ENCODE measurements at places on chromosomes 2 and 18.

DNA sequence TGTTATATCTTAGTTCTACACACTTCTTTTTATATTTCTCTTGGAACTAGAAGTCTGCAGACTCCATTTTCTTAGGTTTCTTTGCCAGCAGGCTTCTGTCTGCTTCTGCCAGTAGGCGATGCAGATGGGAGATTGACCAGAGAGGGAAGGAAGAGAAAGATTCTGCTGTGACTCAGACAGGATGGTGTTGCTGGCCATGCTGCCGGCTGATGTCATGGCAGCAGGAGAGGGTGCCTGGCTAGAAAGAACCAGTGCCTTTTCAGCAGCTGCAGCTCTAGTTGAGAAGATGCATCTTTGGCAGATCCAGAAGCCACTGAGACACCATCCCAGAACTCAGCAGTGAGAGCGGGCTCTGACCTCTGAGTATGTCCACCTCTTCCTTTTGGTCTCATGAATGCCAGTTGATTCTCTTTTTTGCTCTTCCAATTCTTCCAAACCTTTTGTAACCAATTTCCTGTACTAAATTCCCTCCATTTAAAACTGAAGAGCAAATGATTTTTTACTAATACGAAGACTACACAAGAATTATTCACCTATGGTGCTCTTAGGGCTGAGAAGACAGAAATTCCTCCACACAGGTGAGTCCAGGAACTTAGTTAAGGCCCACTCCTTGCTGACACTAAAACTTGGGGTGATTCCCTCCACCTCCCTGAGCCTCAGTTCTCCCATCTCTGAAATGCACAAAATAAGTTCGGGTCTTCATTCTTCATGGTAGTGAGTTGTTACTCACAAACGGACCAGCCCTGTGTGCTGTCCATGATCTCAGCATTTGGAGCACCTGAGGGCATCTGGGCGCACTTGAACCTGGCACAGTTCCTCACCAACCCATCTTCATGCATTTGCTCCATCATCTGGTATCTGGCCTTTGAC lies 200.7 kb downstream of the MYCN start:
- DNase-seq, result no peak

GRCh38 chr18:73009691-73010090 lies 141.9 kb upstream of the NETO1 start:
- no peak for DNase-seq

DNA sequence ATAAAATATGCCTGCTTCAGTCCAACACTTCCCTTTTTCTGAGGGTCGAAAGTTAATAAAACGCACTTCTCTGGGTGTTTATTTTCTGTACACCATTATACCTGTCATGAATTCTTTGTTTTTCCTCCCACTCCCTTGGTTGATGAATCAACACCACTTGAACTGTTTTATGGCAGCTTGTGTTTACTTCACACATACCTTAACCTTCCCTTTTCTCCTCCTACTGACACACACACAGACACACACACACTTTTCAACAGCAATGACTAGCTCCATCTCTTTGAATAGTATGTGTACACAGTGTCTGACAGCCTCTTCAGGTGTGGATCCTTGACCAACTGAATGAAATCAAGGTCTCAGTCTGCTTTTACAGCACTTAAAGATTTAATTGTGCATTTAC lies 91.3 kb downstream of the SATB2 start:
- no peak for DNase-seq

DNA sequence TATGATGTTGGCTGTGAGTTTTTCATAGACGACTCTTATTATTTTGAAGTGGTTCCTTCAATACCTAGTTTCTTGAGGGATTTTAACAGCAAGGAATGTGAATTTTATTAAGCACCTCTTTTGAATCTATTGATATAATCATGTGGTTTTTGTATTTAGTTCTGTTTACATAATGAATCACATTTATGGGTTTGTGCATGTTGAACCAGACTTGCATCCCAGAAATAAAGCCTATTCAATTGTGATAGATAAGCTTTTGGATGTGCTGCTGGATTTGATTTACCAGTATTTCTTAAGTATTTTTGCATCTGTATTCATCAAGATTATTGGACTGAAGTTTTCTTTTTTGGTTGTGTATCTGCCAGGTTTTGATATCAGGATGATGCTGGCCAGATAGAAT lies 131.6 kb upstream of the SCN7A start:
- no peak for DNase-seq

DNA sequence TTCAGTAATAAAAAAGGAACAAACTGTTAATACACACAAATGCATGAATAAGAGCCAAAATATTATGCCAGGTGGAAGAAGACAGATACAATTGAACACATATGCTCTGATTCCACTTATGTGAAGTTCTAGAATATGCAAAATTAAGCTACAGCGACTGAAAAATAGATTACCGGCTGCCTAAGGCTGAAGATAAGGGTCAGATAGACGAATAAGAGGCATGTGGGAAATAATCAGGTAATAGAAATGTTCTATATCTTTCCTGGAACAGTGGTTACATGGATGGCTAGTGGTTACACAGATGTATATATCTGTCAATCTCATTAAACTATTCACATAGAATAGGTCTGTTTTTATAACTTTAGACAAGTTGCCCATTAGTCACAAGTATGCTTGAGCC lies 51.9 kb upstream of the REG3G start:
- DNase-seq, result no peak

DNA sequence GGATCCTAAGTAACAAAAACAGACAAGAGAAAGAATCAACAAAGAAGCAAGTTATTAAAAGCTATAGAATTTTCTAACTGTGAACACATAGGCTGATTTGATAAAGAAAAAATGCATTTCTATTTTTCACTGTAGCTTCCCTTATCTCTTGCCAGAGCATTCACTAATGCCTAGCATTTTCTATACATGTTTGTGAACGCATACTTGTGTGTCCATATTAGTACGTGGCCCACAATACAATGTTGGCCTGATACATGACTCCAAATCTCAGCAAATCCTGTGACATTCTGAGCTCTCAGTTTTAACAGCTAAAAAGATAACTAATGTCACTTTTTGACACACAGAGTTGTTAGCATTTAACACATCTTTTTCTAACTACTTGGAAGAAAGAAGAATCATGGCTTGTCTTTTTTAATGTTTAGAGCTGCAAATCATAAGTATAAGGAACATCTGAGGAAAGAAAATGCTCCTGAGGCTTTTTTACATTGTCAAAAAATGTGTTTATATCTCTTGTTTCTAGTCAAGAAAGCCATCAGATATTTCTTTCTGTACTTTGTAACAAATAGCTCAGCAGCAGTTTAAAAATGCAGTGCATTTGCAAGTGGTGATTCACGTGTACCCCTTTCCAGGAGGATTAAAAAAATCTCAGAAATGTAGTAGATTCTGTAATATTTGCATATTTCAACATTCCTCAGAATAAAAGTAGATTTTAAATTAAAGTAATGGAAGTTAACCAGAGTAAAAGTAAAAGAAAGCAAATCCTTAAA lies 1646.8 kb upstream of the TMEFF2 start:
- DNase-seq, result no peak

DNA sequence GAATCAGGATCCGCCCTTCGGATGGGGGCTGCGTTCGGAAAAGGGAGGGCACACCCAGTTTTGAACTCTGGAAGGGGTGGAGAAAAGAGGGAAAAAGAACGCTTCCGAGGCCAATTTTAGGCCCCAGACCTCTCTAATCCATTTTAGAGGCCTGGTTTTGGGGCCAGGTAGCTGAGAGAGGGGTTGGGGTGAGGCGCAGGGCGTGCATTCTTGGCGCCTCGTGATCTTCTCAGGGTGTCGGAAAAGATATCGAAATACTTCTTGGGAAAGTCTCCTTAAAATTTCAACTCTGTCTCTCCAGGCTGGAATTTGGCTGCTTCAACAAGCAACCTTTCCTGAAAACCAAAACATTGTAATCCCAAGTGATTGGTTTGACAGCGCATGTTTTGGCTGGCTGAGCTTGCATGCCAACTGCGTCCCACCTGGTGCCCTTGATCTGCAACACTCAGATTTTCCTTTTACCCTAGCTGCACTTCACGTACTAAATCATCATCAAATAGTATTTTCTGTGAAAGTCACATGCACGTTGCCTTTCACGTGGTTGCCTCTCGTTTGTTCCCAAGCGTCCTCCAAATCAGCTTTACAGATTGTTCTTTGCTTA lies 864 bp upstream of the XPO1 start:
- peak; percentile 47 for DNase-seq

DNA sequence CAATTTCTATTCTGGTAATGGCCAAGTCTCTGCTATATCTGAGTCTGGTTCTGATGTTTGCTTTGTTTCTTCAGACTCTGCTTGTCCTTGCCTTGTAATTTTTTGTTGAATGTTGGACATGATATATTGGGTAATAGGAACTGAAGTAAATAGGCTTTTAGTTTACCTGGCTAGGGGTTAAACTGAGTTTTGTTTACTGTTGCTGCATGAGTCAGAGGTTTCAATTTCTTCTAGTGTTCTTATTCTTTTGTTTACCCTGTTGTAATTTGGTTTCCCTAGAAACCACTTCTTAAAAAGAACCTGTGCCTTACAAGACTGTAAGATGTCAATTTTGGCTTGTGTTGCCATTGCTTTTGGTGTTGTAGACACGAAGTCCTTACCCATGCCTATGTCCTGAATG lies 285.0 kb upstream of the KCNH7 start:
- no peak for DNase-seq

GRCh38 chr2:216274194-216274840 lies 98.0 kb downstream of the MARCHF4 start:
- no peak for DNase-seq

DNA sequence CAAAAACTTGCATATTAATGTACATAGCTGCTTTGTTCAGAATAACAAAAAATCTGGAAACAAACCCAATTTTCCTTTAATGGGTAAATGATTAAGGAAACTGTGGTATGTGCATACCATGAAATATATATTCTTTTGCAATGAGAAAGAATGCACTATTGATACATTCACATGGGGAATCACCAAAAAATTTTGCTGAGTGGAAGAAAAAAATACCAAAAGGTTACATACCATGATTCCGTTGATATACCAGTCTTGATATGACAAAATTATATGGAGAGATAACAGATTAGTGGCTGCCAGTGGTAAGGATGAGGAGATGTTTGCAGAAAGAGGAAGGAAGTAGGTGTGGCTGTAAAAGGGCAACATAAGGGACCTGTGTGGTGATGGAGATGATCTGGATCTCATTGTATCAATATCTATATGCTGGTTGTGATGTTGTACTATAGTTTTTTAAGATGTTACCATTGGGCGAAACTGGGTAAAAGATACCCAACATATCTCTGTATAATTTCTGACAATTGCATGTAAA lies 54.6 kb upstream of the BCL2L11 start:
- no peak for DNase-seq

DNA sequence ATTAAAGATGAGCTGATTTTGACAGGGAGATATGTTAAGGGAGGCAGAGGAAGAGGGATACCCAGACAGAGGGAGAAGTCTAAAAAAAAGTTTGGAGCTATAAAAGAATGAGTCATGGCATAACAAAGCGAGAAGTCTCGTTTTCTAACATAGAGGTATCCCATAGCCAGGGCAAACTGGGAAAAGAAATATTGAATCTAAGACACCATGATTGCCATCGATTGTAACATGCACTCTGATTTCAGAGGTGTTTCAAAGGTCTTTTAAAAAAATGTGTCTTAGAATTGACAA lies 110.7 kb downstream of the MDH1 start:
- no peak for DNase-seq
